ENCODE measurements at places on chromosomes 3 and 15.

- DNase-seq = no peak
Measured at GRCh38 chr3:24182756-24183155, 237.7 kb downstream of the NR1D2 start.

DNA sequence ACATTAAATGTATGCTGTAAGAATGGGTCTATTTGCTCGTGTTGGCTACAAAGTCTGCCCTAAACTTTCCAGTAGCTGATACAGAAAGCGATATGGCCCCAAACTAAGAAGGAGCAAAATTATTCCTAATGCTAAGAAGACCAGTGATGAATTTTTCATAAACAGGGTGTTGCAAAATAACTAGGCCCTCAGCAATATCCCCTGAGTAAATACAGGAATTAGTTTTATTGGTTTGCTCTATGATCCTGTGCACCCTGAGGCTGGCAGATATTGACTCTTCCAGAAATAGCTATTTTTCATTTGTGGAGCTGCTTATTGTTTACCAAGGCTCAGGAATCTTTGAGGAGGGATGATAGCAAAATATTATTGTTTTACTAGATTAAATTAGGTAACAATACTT lies 60.9 kb upstream of the CCNL1 start:
- no peak for DNase-seq

DNA sequence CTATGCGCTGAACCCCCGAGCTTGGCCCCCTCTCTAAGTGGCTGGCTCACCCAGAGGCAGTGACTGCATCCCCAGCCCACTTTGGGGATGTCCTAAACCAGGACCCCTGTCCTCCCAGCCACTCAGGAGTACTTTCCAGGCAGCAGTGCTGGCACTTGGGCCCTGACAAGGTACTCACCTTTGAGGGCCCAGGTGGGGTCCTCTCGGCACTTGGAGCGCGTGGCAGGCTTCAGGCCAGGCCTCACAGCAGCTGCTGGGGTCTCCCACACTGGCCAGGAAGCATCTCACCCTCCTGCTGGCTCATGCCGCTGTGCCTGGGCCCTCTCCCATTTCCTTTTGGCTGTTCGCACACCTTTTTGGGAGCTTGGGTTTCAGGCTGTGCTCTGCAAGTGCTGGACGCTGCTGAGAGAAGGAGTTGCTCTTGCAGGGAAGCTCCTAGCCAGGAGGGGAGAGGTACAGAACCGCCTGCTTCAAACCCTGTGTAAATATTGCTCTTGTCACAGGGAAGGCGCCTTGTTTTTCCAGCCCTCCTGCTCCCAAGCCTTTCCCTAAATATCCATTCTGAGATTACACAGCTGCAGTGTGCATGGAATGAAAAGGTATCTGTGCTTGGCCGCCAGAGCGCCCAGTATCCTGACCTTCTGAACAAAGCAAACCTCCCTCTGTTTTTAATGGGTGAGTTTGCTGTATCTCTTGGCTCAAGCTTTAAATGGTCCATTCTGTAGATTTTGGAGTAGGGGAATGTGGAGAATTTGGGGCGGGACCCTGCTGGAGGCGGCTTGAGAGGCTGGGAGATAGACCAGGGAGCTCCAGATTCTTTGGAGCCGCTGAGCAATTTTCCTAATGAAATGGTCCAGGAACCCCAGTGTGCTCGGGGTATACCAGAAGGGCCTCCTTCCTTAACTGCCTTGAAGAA lies 45.6 kb downstream of the DNASE1L3 start:
- no peak for DNase-seq

GRCh38 chr3:50189274-50189673 lies 2.1 kb upstream of the GNAT1 start:
- DNase-seq = no peak

GRCh38 chr3:156445117-156446090 lies 109.5 kb downstream of the SSR3 start:
- DNase-seq = no peak

DNA sequence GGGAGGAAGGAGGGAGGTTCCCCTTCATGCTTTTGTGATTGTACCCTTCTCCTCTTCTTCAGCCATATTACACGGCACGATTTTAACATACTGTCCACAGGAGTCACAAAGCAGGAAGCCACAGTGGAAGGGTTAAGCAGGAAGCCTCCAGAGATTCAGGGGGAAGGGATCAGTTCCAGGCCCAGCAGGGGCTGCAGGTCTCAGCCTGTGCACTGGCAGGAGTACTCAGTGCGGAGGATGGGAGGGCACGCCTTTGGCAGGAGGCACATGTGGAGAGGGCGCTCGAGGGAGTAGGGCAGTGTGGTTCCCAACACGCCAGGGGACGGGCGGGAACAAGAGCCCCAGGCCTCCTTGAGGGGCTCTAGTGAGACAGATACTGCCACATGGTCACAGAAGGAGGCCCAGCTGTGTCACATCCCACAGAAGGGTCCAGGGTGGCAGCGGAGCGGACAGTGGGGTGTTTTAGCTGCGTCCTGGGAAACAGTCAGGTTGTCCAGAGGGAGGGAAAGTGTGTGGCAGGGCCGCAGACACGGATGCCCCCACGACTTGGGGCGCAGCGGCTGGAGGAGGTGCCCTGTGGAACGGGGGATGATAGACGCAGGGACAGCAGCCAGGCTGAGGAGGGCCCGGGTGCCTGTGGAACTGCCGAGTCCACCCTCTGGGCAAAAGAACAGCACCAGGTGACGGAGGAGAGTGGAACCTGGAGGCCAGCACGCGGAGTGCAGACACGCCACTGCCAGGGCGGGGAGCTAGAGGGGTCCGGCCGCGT lies 77.5 kb downstream of the CHSY1 start:
- no peak for DNase-seq

GRCh38 chr15:65991721-65992483 lies 122.6 kb downstream of the RAB11A start:
- no peak for DNase-seq

GRCh38 chr3:177883091-177883490 lies 653.1 kb upstream of the KCNMB2 start:
- no peak for DNase-seq

- no peak for DNase-seq
Measured at GRCh38 chr3:176071943-176072342, 1125.3 kb downstream of the TBL1XR1 start.
